Stomach (tissue), 19 donors: ENCODE measurements at places on chromosomes 12 and 14. TPM values are rescaled to one million over a fixed set of nuclear protein-coding genes. Genes with fewer than 3 reads are reported as not detected.

GRCh38 chr12:121561009-121561395 lies 19.8 kb downstream of the KDM2B start:
- H3K4me3 ChIP-seq, result no peak overlapping the region
- no peaks in the 10 kb centered on the region for H3K36me3 ChIP-seq
- no peak for DNase-seq
- H3K4me1 ChIP-seq, result no peaks in the 10 kb centered on the region
- no peak overlapping the region for H3K27ac ChIP-seq

- H3K4me1 ChIP-seq, result peaks cover 20% of the 10 kb centered on the region
- peak overlapping the region; percentile 80 for H3K27ac ChIP-seq
- H3K36me3 ChIP-seq, result no peaks in the 10 kb centered on the region
- no peaks in the 10 kb centered on the region for H3K27me3 ChIP-seq
Observed at GRCh38 chr14:58238252-58239243, 6.1 kb upstream of the PSMA3 start.

GRCh38 chr12:63846238-63846967 lies 1.9 kb downstream of the SRGAP1 start:
- no peaks in the 10 kb centered on the region for H3K27me3 ChIP-seq
- H3K4me1 ChIP-seq, result peaks cover 56% of the 10 kb centered on the region
- DNase-seq, result peak; percentile 37
- peak overlapping the region; percentile 71 for H3K4me3 ChIP-seq

DNA sequence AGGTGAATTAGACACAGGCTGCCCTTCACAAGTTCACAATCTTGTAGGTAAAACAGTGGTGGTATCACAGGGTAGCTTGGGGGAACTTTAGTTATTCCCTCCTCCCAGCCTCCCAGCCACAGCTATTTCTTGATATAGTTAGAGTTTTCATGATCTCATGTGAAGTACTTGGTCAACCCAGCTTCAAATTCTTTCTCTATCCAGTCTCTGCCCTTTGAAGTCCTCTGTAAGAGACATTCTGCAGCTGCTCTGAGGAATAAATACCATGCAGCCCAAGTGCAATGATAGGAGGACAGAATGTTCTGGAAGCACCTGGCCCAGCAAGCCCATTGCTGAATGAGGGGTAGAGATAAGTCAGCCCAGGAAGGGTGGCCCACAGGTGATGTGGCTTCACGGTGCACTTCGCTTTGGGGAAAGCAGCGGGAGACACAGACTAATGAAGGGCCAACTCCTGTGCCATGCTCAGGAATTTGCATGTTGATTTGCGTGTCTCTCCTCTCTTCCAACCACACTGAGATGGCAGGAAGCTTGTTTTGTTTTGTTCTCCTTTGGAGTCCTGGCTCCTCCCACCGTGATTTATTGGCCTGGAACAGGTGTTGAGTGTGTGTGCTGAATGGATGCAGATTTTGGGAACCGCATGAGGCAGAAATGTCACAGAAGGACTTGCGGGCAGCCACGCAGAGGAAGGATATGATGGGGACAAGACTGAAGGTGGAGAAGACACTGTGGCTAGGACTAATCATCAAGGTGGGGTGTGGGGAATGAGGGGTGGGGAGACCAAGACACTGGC lies 8.0 kb upstream of the TXNRD1 start:
- H3K36me3 ChIP-seq, result no peaks in the 10 kb centered on the region
- H3K4me1 ChIP-seq, result no peaks in the 10 kb centered on the region
- H3K27me3 ChIP-seq, result no peaks in the 10 kb centered on the region
- H3K4me3 ChIP-seq, result no peak overlapping the region

- no peak overlapping the region for H3K4me3 ChIP-seq
- H3K27me3 ChIP-seq, result no peaks in the 10 kb centered on the region
- no peaks in the 10 kb centered on the region for H3K4me1 ChIP-seq
Observed at GRCh38 chr14:54425068-54425467, 16.1 kb downstream of the CNIH1 start.

DNA sequence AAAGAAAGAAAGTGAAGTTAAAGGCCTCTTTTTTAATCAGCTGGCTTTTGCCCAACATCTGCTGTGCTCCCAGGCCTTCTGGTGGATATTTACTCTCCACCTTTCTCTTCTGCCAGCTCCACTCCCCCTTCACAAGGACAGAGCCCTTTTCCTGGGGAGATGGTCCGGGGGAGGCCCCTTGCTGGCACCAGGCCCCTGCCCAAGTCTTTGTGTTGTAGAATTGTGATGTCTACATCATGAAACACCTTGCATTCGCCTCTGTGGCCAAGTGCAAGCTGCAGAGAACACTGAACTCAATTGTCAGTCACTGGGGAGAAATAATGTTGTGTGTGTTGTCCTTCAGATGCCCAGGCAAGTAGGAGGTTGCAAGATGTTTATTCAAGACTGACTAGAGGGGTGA lies 150.3 kb downstream of the DPF3 start:
- H3K36me3 ChIP-seq, result no peaks in the 10 kb centered on the region
- no peaks in the 10 kb centered on the region for H3K27me3 ChIP-seq
- H3K4me1 ChIP-seq, result no peaks in the 10 kb centered on the region
- H3K4me3 ChIP-seq, result no peak overlapping the region
- H3K27ac ChIP-seq, result no peak overlapping the region

DNA sequence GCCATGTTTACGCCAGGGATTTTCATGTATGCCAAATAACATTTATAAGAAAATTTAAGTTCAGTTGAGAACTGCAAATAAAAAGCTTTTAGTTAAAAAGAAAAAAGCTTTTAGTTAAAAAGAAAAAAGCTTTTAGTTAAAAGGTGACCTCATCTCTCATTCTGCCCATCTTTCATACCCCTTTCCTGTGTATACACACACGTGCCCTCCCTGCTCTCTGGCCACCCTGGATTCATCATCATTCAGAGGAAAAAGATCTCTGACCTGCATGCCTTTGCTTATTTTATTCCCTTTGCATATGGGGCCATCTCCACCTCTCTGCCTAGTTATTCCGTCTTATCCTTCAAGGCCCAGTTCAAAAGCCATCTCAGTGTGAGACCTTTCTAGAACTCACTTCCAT lies 38.1 kb upstream of the CDK17 start:
- H3K27ac ChIP-seq, result peak overlapping the region; percentile 17
- no peak overlapping the region for H3K4me3 ChIP-seq
- H3K27me3 ChIP-seq, result no peaks in the 10 kb centered on the region
- H3K4me1 ChIP-seq, result no peaks in the 10 kb centered on the region
- no peaks in the 10 kb centered on the region for H3K36me3 ChIP-seq

GRCh38 chr12:107402041-107403022 lies 283.3 kb upstream of the PWP1 start:
- H3K27ac ChIP-seq, result no peak overlapping the region
- no peaks in the 10 kb centered on the region for H3K4me1 ChIP-seq
- H3K36me3 ChIP-seq, result no peaks in the 10 kb centered on the region
- DNase-seq, result peak; percentile 75

DNA sequence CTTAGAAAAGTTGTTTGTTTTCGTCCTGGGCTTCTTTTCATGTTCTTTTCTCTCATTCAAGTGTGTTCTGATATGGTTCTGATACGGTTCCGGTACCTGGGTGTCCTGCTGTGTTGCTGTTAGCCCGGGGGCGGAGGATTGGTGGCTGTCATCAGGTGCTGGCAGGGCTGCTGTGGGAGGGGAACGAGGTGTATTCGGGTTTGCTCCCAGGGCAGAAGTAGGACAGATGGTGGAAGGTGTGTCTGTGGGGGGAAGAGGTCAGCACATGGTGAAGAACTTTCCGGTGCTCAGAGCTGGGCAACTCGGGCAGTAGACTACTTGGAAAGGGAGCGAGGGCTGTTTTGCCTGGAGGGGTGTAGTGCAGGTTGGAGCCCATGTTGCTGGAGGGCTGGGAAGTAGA lies 70.2 kb downstream of the SLC25A47 start:
- peaks cover 46% of the 10 kb centered on the region for H3K4me1 ChIP-seq
- no peak overlapping the region for H3K4me3 ChIP-seq

DNA sequence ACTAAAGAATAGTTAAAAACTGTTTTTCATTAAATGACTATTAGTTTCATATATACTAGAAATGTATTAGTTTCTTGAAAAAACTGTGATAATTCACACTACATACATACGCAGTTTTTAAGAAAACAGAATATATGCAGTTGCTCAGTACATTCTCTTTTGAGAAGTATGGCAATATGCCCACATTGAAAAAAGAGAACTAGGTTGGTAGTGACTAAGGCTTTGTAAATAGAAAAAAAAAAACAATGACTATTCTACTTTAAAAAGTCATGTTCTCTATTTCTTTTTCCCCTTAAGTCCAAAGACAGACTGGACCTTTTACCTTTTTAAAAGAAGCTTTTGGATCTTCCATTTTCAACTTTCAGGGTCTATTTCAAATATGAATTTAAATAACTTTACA lies 25.0 kb downstream of the SNX6 start:
- H3K27me3 ChIP-seq, result no peaks in the 10 kb centered on the region
- no peak overlapping the region for H3K27ac ChIP-seq
- no peaks in the 10 kb centered on the region for H3K4me1 ChIP-seq

DNA sequence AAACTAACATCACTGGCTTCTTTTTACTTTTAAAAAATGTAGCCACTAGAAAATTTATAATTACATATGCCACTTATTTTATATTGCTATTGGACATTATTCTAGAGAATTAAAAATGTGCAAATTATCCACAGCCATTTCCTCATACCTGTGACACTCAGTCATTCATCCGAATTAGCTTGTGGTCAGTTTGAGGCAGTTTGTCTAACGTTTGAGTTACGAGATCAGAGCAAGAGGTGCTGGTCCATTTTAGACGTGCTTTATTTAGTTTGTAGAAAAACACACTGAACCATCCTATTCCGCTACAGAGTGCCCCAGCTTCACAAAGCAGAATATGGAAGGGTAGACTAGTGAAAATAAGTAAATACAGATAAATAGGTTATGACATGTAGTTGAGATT lies 513.0 kb downstream of the NRXN3 start:
- H3K4me3 ChIP-seq, result no peak overlapping the region
- no peaks in the 10 kb centered on the region for H3K4me1 ChIP-seq
- no peak overlapping the region for H3K27ac ChIP-seq
- DNase-seq, result no peak
- H3K27me3 ChIP-seq, result no peaks in the 10 kb centered on the region

- no peaks in the 10 kb centered on the region for H3K4me1 ChIP-seq
- no peak for DNase-seq
- no peaks in the 10 kb centered on the region for H3K27me3 ChIP-seq
- no peak overlapping the region for H3K4me3 ChIP-seq
- no peaks in the 10 kb centered on the region for H3K36me3 ChIP-seq
Observed at GRCh38 chr12:2553388-2554126, 241.2 kb upstream of the FKBP4 start.

DNA sequence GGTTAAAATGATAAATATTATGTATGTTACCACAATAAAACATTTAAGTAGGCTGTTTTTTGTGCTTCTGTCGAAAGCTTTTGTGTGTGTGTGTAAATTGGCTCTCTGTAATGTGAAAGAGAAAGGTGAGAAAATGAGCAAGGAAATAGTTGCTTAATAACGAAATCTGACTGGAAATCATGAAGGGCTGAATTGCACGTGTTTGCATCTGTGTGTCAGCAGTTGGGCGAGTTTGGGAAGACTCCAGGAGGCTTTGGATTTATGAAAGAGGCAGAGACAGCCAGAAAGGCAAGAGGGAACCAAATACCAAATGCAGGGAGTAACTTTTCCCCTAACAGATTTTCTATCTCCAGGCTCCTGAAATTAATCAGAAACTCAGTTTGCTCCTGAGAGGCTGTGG lies 47.2 kb upstream of the PLEKHG3 start:
- peaks cover 20% of the 10 kb centered on the region for H3K4me1 ChIP-seq
- H3K36me3 ChIP-seq, result no peaks in the 10 kb centered on the region
- peak; percentile 65 for DNase-seq
- H3K27me3 ChIP-seq, result no peaks in the 10 kb centered on the region
- H3K4me3 ChIP-seq, result no peak overlapping the region

GRCh38 chr12:56840922-56841321 lies 77.8 kb downstream of the HSD17B6 start:
- no peaks in the 10 kb centered on the region for H3K36me3 ChIP-seq
- no peaks in the 10 kb centered on the region for H3K4me1 ChIP-seq
- no peak overlapping the region for H3K4me3 ChIP-seq
- H3K27ac ChIP-seq, result no peak overlapping the region
- no peak for DNase-seq

DNA sequence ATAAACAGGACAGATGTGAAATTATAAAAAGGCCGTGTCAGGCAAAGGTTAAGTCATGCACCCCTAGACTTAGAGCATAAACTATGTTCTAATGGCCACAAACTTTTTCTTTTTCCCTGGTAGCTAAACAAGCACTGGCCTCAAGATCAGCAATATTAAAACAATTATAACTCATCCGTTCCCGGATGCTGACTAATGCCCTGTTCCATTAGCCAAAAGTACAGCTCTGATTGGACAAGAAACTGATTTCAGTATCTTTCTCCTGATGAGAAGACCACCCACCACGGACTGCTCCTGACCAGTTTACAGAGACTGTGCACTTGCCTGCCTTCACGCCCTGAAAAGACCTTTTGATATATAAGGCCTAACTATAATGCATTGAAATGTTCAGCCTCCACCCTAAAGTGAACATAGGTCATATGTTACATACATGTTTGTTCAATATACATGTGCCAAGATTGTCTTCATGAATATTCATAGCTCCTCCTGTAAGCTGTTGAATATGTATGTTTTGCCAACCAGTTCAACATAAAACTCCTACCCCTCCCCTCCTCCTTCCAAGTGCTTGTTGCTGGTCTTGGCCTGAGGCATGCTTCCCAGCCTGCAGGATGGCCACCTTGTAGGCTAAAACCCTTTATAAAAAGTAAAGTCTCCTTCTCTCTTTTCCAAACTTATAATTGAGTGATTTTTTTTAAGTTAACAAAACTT lies 162.0 kb downstream of the IPO8 start:
- no peak overlapping the region for H3K4me3 ChIP-seq
- no peak for DNase-seq
- no peak overlapping the region for H3K27ac ChIP-seq
- H3K36me3 ChIP-seq, result no peaks in the 10 kb centered on the region
- H3K4me1 ChIP-seq, result peaks cover 6% of the 10 kb centered on the region

DNA sequence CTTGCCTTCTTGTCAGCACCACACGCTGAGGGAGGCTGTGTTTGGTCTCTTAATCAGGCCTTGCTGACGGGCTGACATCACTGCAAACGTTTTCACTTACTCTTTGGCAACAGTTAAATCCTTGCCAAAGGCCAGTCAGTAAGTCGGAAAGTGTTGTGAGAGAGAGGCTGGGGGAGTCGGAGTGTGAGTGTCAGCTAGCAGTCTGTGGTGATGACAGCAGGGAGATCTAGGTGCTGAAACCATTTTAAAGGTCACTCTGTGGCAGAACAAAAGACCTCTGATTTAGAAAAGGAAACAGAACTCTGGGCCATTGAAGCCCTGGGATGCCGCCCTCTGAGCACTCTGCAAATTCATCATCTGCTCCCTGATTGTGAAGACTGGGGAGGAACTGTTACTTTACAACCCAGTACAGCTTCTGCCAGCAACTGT lies 143.5 kb downstream of the PAX9 start:
- no peak for DNase-seq
- H3K36me3 ChIP-seq, result no peaks in the 10 kb centered on the region
- H3K27me3 ChIP-seq, result no peaks in the 10 kb centered on the region
- H3K4me3 ChIP-seq, result no peak overlapping the region
- no peaks in the 10 kb centered on the region for H3K4me1 ChIP-seq

GRCh38 chr12:111203446-111203845 lies 165.4 kb downstream of the PHETA1 start:
- H3K36me3 ChIP-seq, result no peaks in the 10 kb centered on the region
- no peak overlapping the region for H3K4me3 ChIP-seq
- no peak overlapping the region for H3K27ac ChIP-seq
- peaks cover 26% of the 10 kb centered on the region for H3K27me3 ChIP-seq

KRT73 gene
- total RNA-seq, result not detected

SLC2A14 gene
- total RNA-seq, result not detected

KRT85 gene
- total RNA-seq, result not detected

DICER1 gene
- total RNA-seq, result 58.9 TPM

KRT71 gene
- not detected for total RNA-seq

SDSL gene
- 5.9 TPM for total RNA-seq

KRT2 gene
- total RNA-seq, result not detected

CBLN3 gene
- total RNA-seq, result 4.2 TPM

TCL1B gene
- not detected for total RNA-seq

TAS2R46 gene
- not detected for total RNA-seq

PELI2 gene
- 6.4 TPM for total RNA-seq
